Natural killer cell (primary cell): ENCODE measurements at places on chromosomes 12 and 14. TPM values are rescaled to one million over a fixed set of nuclear protein-coding genes. Genes with fewer than 3 reads are reported as not detected.

Gene RHOJ
- total RNA-seq, result not detected

Gene VRTN
- not detected for total RNA-seq

DNA sequence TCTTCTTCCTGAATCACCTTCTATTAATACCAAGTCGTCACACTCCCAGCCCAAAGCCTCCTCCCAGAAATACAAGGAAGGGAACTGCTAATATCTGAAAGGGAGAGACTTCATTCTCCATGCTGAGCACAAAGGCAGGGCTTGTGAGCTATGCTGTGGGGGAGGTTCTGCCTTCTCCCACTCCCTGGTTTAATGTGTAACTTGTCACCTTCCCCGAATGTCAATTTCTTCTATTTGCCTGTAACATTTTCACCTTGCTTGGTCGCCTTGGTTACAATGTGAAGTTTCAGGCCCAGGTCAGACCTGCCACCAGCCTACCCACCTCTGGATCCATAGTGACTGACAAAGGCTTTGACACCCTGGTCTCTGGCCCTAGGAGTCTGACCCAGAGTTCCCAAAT, 82.0 kb upstream of the ESRRB start:
- H3K27ac ChIP-seq, result no peak overlapping the region
- no peaks in the 10 kb centered on the region for H3K4me1 ChIP-seq
- H3K27me3 ChIP-seq, result no peaks in the 10 kb centered on the region
- H3K36me3 ChIP-seq, result no peaks in the 10 kb centered on the region
- no peak overlapping the region for H3K4me3 ChIP-seq

Gene GPR137C
- 1.4 TPM for total RNA-seq

Gene SNAPC1
- 2.2 TPM for total RNA-seq

- no peaks in the 10 kb centered on the region for H3K27me3 ChIP-seq
- no peak overlapping the region for H3K4me3 ChIP-seq
- DNase-seq, result no peak
- H3K27ac ChIP-seq, result no peak overlapping the region
- H3K36me3 ChIP-seq, result no peaks in the 10 kb centered on the region
These were observed 325.8 kb upstream of the DIO3 start for GRCh38 chr14:101235335-101236103.

Gene SLC25A47
- not detected for total RNA-seq
